ENCODE measurements at places on chromosomes 2 and 18. TPM values are rescaled to one million over a fixed set of nuclear protein-coding genes. Genes with fewer than 3 reads are reported as not detected.
A peak's percentile ranks its signal among the peaks of the same experiment; 100 is the strongest.

DNA sequence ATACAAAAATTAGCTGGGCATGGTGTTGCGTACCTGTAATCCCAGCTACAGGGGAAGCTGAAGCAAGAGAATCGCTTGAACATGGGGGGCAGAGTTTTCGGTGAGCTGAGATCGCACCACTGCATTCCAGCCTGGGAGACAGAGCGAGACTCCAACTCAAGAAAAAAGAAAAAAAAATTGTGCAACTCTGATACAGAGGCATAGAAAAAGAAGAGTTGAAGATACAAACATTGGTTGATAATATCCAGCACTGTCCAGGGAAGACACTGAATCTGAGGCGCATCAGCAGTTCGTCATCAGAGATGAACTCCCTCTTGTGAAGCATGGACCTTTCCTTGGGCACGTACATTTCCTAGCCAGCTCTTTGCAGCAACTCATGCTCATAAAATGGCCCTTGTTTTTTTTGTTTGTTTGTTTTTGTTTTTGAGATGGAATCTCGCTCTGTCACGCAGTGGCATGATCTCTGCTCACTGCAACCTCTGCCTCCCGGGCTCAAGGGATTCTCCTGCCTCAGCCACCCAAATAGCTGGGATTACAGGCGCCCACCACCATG is 16.7 kb upstream of the GALM start:
- DNase-seq = no peak

GRCh38 chr2:71353248-71353647 is 21.7 kb downstream of the ZNF638 start:
- no peak for DNase-seq

DNA sequence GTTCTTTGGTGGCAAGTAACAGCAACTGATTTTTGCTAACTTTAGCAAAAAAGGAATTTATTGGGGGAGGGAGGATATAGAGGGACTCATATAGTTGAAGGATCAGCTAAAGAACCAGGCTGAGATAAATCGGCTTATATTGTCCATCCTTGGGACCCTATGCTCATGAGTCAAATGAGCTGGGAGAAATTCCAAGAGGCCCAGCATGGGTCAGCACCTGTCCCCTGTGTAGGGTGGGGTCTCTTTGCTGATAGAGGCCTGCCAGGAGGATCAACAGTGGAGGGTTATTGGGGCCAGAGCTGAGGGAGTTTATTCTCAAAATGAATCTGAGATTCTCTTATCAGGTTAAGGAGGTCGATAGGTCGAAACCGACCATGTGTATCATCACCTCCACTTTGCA is 97.2 kb downstream of the VAPA start:
- no peak for DNase-seq

DNA sequence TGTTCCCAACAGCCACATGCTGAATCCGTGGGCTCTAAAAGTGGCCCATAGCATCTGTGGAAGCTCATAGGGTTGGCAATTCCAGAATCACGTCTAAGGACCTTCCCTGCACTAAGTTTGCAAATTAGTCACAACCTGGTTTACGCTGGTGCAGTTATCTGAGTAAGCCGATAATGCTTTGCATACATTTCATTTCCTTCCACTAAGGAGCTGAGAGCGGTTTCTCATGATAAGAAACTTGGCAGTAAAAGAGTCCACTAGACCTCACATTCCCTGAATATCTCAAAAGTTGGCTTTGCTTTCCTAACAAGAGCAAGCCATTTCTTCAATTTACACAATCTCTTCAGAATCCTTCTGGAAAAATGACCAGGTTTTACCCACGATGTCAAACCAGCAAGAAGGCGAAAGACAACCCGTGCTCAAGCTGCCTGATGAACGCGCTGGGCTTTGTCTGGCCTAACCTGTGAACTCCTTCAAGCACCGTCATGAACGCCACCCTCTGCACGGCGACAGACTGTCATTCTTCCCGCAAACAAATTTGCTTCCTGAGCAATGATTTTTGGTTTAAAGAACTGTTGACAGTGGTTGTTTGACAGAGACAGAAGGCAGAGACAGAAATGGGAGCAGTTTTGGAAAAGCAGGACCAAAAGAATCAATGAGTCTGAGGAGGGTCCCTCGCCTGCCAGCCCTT is 73.0 kb upstream of the COPS8 start:
- no peak for DNase-seq

DNA sequence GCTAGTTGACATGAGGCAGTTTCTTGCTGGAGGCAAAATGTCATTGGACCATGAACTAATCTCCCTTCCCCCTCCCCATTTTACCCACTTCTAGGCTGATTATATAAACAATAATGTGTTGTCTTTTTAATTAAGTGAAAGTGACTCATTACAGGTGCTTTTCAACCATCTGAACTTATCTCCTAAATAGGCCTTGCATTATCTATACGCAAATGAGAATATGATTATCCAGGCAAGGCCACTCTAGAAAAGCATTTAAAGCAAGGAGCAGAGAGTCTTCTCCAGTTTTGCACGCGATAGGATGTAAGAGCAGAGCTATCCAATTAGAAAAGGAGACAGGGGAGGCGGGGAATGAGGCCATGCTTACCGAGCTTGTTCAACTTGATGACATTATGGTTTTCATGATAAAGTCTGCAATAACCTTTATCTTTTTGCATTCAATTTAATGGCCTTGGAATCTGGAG is 286.1 kb upstream of the SIX3 start:
- no peak for DNase-seq

DNA sequence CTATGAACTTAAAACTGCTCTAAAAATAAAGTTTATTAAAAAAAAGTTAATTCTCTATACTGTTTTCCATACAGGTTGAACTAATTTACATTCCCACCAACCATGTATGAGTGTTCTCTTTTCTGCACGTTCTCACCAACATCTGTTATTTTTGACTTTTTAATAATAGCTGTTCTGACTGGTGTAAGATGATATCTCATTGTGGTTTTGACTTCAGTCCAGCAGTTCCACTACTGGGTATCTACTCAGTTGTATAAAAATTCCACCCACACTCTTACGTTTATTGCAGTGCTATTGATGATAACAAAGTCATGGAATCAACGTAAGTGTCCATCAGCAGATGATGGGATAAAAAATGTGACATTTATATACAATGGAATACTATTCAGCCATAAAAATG is 33.7 kb downstream of the SPAG16 start:
- DNase-seq = no peak

DNA sequence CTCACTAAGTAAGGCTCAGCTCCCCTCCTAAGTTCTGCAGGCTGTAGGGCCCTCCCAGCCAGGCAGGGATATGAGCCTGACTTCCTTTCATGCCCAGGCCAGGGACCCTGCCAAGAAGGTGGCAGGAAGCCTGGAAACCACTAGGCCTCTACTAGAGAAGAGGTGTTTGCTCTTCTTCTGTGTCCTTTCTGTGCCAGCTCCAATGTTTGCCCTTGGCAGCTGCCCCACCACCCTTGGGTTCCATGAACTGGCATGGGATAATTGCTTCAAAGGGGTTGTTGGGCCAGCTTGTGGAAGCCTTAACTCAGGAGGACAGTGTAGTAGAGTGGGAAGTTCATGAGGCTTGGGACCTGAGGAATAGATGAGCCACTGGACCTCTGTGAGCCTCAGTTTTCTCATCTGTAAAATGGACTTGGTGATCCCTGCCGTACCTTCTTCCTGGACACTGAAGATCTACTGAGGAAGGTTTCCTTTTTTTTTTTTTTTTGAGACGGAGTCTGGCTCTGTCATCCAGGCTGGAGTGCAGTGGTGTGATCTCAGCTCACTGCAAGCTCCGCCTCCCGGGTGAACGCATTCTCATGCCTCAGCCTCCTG is 3.9 kb downstream of the SLC35F6 start:
- DNase-seq = no peak

DNA sequence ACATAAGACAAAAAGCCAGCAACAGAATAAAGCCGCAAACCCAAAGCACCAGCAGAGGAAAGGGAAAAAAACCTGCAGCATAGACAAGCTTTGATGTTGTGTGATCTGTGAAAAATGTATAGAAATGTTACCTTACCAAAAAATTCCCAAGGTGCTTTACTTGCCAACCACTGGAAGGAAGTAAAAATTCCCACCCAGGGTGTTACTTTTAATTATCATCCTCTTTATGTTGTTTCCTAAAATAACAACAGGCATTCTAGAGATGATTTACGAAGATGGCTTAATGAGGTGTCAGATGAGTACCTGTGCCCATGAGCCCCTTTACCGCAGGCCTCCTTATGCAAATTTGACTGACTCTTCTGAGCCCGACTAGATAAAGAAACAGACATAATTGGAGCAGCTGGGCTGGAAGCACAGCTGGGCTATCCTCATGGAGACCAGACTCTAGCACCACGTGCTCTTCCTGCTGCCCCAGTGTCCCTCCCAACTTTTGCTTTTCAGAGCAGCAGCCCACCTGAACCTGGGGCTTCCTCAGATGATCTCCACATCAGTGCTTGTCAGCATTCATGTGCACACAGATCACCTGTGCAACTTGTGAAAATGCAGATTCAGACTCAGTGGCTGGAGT is 41.5 kb downstream of the SRSF7 start:
- DNase-seq = no peak

DNA sequence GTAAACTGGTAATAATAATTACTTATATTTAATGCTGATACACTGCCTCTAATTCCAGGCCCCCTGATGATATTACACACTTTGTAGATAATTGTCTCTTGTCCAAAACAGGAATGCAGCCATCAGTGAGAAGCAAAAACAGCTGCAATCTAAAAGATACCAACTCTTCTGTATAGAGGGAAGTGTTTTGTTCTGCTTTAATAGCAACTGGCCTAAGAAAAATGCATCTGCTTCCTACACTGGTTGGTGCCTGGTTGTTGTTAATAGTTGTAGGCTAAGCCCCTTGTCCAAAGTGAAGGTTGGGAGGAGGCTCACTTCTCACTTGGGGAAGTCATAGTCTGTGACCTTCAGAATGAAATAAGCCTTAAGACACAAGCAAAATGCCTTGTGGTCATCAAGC is 332.0 kb downstream of the ZNF521 start:
- DNase-seq = no peak

GRCh38 chr2:174997110-174997509 is 8.1 kb downstream of the CHN1 start:
- DNase-seq = no peak

GRCh38 chr2:160275656-160276055 is 75.6 kb upstream of the ITGB6 start:
- DNase-seq = no peak

GRCh38 chr2:61177727-61178549 is 15.9 kb downstream of the C2orf74 start:
- DNase-seq = no peak

DNA sequence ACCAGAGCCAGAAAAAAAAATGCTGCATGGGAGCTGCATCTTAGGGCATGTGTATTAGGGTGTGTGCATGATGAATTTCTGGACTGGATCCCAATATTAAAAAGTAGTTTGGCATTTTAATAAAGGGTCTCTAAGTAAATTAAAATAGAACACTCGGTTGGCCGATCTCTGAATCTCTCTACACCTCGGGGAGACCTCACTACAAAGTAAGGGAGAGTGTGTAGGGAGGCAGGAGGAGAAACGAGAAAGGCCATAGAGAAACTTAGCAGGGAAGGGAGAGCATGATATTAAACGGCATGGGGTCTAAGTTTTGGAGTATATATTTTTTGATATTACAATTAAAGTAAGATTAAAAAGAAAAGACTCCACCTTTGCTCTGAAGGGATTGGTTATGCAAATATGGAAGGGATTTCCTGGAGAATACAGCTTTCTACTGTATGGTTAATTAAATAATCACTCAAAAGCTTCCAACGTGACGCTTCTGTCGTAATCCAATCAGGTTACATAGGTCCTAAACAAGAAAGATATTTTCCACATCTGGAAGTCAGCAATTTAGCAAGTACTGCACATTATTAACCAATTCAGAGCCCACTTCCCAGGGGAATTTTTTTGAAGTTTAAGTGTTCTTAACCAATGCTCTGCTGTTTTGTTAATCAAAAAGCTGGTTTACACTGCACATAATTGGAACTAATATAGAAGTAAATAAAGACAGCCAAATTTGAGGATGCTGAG is 1.0 kb upstream of the ZEB2 start:
- DNase-seq = peak; percentile 86

GRCh38 chr18:61553045-61553659 is 219.9 kb downstream of the CDH20 start:
- DNase-seq = no peak

DNA sequence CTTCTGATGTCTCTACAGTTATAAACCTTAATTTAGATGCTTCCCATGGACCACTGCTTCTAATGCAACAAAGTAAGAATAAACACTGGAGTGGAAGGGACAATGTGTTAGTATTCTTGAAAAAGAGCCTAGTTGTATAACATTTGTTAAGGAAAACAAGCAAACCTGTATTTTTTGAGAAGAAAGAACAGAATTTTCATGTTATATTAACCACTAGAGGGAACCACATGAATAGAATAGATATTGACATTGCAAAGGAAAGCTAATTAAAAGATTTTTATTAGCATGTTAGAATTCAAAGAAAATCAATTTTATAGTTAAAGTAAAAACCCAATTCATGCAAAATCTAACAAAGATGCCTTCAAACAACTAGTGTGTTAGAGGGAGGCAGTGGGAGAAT is 151.2 kb upstream of the BARD1 start:
- DNase-seq = no peak

DNA sequence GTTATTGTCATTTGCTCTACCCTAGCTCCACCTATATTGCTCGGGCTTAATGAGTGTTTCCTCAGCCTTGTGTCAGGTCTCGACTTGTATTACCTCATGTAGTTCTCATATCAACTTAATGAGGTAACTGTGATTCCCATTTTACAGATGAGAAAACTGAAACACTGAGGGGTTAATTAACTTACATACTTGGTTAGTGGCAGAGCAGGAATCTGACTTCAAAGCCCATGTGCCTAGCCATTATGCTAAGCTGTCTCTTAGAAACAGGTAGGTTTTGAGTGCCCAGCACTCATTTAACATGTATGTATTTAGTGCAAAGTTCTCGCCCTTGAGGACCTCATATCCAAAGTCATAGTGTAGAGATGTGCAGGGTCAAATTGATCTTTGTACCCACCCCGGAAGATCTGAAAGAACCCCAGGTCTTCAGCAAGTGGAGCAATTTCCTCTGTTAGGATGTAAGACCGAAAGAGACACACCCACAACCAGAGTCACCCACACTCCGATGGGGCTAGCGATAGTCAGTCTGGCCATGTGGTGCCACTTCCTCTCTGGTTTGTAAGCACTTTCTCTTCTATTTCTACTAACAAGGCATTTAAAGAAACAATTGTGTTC is 121.0 kb upstream of the SLC39A10 start:
- DNase-seq = no peak

- DNase-seq = no peak
These were observed 3.0 kb downstream of the ABHD3 start for GRCh38 chr18:21701621-21702020.

GRCh38 chr2:151730262-151730975 is 3.9 kb downstream of the NEB start:
- no peak for DNase-seq

GRCh38 chr2:30464544-30465170 is 17.6 kb downstream of the LCLAT1 start:
- DNase-seq = no peak

Gene ABHD1
- 0.49 TPM for polyA plus RNA-seq

Gene ZNF396
- polyA plus RNA-seq = 0.96 TPM

Gene BOLL
- 1.6 TPM for polyA plus RNA-seq

Gene RAX
- not detected for polyA plus RNA-seq

Gene ATOH8
- 21.1 TPM for polyA plus RNA-seq

Gene PLGLB2
- polyA plus RNA-seq = not detected

Gene GREB1L
- 10.6 TPM for polyA plus RNA-seq

Gene IL18RAP
- polyA plus RNA-seq = 0.34 TPM

Gene ALK
- polyA plus RNA-seq = 0.03 TPM

Gene LINC00305
- polyA plus RNA-seq = not detected

Gene MIB1
- polyA plus RNA-seq = 36.7 TPM

Gene ERBB4
- 8.8 TPM for polyA plus RNA-seq

Gene ZNF532
- polyA plus RNA-seq = 54.2 TPM
